ENCODE measurements at places on chromosomes 7 and 10.
A peak's percentile ranks its signal among the peaks of the same experiment; 100 is the strongest.

GRCh38 chr10:60757420-60757895 is 20.8 kb upstream of the CDK1 start:
- peak; percentile 66 for DNase-seq

DNA sequence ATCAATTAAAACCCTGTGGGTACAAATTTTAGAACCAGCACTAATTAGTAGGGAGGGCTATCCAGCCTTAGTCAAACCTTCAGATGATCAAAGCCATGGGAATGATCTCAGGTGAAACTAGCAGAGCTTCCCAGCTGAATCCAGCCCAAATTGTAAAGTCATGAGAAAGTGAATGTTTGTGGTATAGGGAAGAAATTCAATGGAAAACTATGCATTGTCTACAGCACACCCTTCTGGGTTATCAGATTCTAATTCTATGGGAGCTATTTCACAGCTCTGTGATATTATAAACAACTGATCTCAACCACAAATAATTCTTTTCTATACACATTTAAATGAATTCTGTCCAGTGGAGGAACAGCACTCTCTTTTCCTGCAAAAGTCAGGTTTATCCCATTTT is 24.6 kb upstream of the BMPER start:
- DNase-seq, result peak; percentile 81

DNA sequence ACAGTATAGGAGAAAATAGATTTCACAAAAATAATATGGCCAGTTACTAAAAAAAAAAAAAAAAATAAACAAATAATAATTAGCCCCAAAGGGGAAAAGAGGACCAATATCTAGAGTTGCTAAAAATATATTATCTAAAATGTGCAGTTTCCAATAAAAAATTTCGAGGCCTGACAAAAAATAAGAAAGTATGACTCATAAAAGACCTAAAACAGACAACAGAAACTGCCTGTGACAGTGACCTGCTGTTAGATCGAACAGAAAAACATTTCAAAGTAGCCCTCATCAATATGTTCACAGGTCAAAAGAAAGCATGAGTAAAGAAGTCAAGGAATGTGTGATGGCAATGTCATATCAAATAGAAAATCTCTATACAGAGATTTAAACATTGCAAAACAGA is 11.8 kb upstream of the TSPAN12 start:
- no peak for DNase-seq

- peak; percentile 70 for DNase-seq
Measured at GRCh38 chr10:104299031-104299904, 30.3 kb downstream of the GSTO2 start.

GRCh38 chr7:13988731-13989125 is 738 bp downstream of the ETV1 start:
- no peak for DNase-seq

DNA sequence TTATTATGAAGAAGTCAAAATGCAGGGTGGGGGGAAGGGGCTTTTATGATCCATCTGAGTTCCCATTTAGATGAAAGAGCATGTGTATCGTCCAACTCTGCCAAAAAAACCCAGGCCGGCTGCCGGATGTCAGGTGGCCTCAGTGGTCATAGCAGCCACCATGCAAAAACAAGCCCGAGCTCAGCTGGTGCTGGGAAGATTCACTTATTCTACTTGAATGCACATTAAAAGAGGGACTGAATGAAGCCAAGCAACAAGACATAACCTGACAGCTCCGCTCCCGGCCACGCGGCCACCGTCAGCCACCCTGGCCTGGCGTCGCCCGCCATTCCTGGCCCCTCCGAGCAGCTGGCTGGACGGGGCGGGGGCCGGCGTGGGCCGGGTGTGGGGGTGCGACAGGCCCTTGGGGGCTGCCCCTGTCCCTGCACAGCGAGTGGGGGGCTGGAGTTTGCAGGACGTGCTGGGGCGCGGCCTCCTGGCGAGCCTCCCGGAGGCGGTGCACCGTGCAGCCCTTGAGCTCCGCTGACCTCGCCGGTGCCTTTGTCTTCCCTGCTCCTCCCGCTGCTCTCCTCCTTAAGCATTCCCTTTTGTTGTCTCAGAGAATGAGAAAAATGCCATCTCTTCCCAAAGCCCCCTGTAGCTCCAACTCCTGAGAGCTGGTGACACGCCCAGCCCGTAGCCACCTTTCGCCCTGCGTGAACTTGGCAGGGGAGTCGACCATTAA is 67.8 kb downstream of the EBF3 start:
- no peak for DNase-seq

GRCh38 chr10:122073508-122073907 is 84.5 kb downstream of the TACC2 start:
- DNase-seq, result no peak

- no peak for DNase-seq
Measured at GRCh38 chr7:37419496-37419895, 29.2 kb downstream of the ELMO1 start.

DNA sequence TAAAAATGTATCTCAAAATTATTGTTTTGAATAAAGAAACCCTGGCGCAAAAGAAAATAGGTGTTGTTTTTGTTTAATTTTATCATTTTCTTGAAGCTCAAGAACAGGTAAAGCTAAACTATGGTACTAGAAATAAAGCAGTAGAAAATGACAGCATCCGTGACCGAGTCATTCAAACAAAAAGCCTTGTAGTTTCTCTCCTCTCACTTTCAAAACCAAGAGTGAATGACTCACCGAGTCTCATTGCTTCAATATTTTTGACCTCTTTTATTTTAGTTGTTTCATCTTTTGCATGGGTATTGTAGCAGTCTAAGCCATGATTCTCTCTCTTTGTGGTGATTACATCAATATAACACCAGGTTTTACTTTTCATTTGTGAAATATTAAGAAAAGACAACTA is 396.5 kb downstream of the POM121L12 start:
- no peak for DNase-seq

DNA sequence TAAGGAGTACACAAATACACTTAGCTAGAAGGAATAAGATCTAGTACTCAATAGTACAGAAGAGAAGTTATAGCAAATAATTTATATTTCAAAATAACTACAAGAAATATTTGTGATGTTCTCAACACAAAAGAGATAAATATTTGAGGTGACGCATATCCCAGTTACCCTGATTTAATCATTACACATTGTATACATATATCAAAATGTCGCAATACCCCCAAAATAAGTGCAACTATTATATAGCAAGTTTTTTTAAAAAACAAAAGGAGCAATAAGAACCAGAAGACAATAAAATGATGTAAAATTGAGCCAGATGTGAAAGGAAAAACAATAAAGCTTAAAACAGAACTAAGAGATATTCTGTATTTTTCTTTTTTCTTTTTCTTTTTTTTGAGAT is 59.3 kb upstream of the KIAA1217 start:
- no peak for DNase-seq

GRCh38 chr7:27032839-27033238 is 63.0 kb downstream of the HOXA1 start:
- DNase-seq, result no peak

- no peak for DNase-seq
Measured at GRCh38 chr7:7181519-7182155, 707 bp upstream of the C1GALT1 start.

DNA sequence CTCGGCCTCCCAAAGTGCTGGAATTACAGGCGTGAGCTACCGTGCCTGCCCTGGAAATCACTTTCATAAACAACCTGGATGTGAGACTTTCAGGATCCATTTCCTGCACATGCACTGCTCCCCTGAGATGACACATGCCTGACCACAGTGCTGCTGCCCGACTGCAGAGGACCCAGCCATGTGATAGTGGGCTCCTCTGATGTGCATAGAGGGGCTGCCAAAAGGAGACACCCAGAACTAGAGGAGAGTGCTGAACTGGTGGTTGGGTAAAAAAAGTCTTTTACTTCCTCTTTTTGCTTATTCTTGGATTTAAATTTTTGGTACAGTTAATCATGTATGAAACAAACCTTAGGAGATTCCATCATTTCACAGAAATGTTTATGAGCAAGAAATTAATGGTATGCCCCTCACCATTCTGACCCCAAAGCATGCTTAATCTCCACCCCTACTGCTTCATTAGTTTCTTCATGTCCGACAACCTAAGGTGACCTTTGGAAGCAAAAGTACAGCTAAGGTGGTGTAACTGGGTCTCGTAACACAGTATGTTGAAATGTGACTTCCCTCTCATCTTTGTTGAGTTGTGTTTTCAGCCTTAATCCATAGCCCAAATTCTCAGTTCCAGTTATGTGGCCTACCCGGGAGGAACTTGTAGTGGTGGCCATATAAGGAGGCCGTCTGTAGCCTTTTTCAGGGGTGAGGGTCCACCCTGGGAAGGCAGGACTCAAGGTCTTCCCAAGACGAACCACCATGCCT is 111.1 kb downstream of the RNF216 start:
- DNase-seq, result no peak

GRCh38 chr10:49655099-49655498 is 24.4 kb upstream of the C10orf53 start:
- DNase-seq, result no peak

DNA sequence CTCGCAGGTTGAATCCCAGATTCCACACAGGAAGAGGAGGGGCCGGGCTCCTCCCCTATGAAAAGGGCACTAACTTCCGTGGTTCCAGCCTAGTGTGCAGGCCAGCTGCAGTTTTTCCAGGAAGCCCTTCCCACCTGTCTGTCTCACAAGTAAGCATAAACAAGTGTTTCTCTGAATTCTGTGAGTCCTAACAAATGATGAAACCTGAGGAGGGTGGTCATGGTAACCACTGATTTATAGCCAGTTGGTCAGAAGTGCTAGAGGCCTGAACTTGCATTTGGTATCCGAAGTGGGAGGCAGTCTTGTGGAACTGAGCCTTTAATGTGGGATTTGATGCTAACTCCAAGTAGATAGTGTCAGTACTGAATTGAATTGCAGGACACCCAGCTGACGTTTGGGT is 54.7 kb upstream of the STEAP4 start:
- no peak for DNase-seq

GRCh38 chr7:138746073-138746472 is 44.9 kb upstream of the SVOPL start:
- DNase-seq, result no peak

DNA sequence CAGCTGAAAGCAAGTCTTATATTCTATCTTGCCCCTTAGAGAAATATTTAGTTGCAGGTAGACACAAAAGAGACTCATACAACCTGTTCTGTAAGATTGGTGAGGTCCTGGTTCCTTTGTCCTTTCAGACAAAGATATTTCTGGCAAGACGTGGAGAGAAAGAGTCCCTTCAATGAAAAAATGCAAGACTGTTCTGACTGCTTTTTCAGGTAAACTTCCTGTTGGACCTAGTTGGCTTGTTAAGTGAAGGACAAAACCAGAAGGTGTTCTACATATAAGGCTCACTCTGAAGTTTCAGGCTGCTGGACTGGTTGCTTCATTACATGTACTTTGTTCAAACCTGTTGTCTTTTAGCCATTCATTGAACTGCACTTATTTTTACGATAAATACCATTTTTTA is 119.0 kb upstream of the PTPRZ1 start:
- no peak for DNase-seq

DNA sequence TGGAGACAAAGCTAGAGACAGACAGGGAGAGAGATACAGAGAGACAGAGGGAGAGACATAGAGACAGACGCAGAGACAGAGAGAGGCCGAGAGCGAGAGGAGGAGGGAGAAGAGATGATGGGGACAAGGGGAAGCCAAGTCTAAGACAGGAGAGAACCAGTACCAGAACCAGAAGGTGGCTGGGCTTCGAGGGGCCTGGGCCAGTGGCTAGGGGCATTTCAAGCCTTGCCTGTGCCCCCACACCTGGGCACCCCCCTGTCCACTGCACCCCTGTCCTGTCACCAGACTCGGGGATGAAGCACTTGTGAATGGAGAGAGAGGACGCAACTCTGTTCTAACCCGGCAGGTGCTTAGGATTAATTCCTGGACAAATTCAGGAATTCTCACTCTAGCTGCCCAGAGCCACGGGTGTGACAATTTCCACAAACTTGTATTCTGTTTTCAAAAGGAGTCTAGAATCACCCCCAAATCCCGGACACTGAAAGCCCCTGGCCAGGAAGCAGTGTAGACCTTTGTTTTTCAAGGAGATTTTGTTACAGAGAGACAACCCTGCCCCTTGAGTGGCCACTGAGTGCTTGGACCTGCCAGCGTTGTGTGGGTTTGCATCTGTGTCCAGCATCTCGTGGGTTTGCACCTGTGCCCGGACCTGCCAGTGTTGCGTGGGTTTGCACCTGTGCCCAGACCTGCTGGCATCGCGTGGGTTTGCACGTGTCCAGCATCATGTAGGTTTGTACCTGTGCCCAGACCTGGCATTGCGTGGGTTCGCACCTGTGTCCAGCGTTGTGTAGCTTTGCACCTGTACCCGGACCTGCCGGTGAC is 157.3 kb downstream of the WDR37 start:
- no peak for DNase-seq

DNA sequence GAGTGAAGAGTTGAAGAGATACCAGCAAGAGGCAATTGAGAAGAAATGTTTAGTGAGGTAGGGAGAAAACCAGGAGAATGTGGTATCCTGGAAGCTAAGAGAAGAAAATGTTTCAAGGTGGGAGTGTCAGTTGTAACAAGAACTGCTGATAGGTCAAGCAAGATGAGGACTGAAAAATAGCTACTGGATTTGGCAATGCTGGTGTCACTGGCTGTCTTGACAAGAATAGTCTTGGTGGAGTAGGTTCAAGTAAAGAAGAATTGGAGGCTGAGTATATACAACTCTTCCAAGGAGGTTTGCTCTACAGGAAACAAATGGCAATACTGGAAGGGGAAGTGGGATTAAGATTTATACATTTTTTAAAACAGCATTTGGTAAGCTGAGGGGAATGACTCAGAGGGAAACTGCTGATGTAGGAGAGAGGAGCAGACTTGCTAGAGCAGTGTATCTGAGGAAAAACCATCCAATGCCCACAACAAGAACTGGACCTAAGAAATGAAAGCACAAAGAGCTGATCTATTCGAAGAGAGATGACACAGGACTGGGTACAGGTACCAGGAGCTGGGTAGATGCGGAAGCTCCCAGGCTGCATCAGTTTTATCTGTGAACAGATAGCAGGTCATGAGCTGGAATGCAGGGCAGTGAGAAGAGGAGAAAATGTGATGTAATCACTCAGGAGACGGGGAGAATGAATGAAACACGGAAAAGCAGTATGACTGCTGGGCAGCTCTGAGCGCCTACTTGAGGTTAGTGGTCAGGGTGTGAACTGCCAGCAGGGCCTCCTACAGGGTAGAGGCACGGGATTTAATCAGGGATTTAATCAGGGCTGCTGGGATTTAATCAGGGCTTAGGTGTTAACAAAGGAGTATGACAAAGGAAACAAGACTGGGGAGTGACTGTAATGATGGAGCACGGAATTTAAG is 34.5 kb downstream of the FAM25A start:
- DNase-seq, result peak; percentile 54

DNA sequence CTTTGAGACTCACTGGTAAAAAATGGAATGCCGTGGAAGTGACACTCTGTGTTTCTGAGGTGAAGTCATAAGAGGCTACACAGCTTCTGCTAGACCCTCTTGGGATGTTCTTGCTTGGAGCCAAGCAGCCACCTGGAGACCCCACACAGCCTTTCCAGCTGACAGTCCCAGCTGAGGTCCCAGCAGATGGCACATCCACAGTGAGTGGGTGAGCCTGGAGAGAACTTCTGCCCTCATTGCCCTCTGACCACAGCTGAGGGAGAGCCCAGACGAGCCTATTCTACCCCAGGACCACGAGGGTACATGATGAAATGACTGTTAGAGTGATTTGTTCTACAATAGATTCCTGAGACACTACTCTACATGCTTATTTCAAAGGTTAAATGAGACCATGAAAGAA is 44.3 kb downstream of the CXCL12 start:
- no peak for DNase-seq

- DNase-seq, result no peak
Measured at GRCh38 chr10:131833446-131834080, 67.2 kb upstream of the PPP2R2D start.

GRCh38 chr10:86899132-86899531 is 58.3 kb downstream of the MMRN2 start:
- no peak for DNase-seq

Data from fibroblast of skin of scalp (primary cell).